ENCODE measurements at places on chromosomes 5 and 9.

GRCh38 chr5:95884511-95884910 lies 62.0 kb upstream of the GLRX start:
- no peak for DNase-seq

DNA sequence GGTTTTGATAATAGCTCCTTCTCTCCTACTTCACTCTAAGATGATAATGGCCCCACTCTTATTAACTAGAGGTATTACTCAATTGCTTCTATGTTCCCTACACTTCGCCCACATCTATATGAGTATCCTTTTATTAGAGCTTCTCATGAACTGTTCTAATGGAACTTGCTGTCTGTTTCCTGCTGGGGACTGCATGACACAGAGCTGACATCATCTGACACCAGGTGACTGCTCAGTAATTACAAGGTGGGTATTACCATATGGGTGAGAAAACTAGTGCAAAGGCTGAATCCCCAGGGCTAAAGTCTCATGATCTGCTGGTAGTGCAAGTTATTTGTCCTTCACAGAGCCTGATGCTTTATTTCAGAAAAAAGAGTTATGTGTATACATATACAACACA lies 146.2 kb upstream of the PLCXD3 start:
- no peak for DNase-seq

DNA sequence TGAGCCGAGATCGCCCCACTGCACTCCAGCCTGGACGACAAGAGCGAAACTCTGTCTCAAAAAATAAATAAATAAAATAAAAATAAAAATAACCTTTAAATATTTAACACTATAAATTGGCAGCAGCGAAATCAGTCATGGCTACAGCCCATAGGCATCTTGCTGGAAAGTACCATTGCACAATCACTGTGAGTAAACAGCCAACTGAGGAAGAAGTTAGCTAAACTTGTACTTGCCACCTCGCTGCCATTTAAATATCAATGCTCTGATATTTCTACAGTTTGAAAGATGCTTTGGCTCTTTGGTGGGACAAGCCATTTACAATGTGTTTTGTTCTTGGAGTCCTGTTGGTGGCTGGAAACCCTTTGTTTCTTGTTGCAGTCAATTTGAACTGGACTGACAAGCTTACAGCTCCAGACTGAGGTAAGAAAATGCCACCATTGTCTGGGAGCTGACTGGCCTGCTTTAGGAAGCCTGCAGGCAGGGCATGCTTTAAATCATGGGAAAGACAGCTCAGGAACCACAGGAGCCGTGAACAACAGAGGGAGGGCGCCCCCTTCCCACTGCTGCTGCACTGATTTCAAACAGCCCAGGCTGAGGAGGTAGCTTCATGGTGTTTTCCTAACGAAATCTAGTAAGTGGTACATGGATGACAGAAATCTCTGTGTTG lies 322.8 kb upstream of the RFX3 start:
- no peak for DNase-seq

DNA sequence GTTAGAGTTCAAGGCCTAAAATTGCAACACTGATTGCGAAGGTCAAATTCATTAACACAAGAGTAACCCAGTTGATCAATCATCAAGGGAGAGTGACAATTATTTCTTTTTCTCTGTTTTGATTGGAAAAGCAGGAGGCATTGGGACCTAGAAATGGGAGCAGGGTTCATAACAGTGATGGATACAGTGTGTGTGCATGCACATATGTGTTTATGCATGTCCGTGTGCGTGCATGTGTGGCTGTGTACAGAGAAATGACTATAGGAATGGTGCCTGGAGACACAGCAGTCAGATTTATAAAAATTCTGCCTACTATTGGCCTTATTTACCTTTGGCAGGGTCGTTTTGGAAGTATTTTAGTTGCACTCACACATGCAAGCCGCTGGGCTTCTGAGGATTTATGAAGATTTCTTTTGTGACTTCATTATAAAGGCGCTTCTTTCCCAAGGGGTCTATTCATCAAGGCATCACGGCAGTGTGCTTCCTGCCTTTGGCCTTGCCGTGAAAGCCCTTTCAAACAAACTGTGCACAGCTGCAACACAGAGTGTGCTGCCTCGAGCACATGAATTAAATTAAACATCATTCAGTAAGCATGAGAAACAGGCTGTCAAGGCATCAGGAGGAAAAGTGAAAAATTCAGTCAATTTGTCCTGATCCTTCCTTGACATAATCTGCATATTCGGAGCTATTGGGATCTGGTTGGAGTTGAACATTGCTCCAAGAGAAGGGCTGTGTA lies 122.8 kb upstream of the PUM3 start:
- DNase-seq = no peak

DNA sequence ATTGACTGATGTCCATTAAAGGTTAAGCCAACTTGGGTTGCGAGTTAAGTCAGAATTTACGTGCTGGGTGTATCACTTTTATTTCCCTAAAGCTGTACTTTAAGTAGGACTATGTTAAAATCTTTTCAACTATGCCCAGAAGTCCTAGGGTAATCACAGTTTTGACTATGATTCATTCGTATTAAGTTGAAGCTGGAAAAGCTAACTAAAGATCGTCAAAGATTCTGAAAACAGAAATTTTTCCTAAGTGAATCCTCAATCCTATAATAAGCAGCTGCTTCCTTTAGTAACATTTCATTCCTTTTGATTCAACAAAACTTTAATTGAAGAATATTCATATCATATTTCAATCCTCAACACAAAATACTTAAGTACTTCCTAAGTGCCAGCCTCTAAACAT lies 460.4 kb downstream of the ACTL7B start:
- no peak for DNase-seq

- DNase-seq = no peak
Measured at GRCh38 chr9:72300873-72301272, 64.1 kb downstream of the ZFAND5 start.

DNA sequence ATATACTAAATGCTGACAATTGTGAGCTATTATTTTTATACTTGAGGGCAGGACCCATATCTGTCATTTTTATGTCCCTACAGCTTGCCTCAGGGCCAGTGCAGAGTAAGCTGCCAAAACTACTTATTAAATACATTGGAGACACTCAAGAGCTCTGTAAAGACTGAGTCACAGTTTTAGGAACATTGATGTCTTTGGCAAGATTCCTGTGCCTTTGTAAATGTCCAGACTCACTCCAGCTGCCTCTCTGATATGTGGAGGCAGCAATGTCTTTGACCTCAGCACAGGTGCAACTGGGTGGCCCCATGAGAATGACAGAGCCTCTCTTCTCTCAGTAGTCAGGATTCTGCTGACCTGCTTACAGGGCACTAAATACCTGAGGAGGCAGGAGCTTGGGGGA lies 363.2 kb downstream of the OSTF1 start:
- DNase-seq = no peak
